Subcutaneous preadipocyte (primary cell): ENCODE measurements at places on chromosomes 5 and 9. TPM values are rescaled to one million over a fixed set of nuclear protein-coding genes. Genes with fewer than 3 reads are reported as not detected.

INSL6 gene
- total RNA-seq, result not detected in 2 replicates

STK32A gene
- total RNA-seq, result 0.59 and 0.73 TPM in 2 replicates

TMEM174 gene
- total RNA-seq, result not detected in 2 replicates

EIF4E1B gene
- total RNA-seq, result not detected in 2 replicates

SPINK4 gene
- total RNA-seq, result not detected in 2 replicates

HSPA5 gene
- 74.2 and 110 TPM in 2 replicates for total RNA-seq

SVEP1 gene
- total RNA-seq, result 16.2 and 16.4 TPM in 2 replicates

SMAD5 gene
- 55.5 and 66.1 TPM in 2 replicates for total RNA-seq

C5orf63 gene
- 2.6 and 3.3 TPM in 2 replicates for total RNA-seq

GFI1B gene
- not detected in 2 replicates for total RNA-seq

TMEM215 gene
- total RNA-seq, result not detected in 2 replicates

PCDHB7 gene
- 0.37 TPM in 1 of 2 replicates, not detected in the other for total RNA-seq

KCNIP1 gene
- total RNA-seq, result not detected in 2 replicates

GABRA1 gene
- not detected in 2 replicates for total RNA-seq

ACTBL2 gene
- total RNA-seq, result under 0.01 TPM in 1 of 2 replicates, not detected in the other
